ENCODE measurements at places on chromosomes 16 and 17.

DNA sequence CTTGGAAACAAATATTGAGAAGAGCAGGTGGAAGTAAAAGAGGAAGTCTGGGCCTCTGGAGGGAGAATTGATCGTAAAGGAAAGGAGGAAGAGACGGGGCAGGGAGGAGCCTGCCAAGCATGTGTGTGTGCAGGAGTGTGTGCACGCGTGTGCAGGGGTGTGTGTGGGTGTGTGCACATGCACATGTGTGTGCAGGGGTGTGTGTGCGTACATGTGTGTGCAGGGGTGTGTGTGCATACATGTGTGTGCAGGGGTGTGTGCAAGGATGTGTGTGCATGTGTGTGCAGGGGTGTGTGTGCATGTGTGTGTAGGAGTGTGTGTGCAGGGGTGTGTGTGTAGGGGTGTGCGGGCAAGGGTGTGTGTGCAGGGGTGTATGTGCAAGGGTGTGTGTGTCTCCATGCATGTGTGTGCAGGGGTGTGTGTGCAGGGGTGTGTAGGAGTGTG lies 10.0 kb downstream of the CEP295NL start:
- DNase-seq: no peak

DNA sequence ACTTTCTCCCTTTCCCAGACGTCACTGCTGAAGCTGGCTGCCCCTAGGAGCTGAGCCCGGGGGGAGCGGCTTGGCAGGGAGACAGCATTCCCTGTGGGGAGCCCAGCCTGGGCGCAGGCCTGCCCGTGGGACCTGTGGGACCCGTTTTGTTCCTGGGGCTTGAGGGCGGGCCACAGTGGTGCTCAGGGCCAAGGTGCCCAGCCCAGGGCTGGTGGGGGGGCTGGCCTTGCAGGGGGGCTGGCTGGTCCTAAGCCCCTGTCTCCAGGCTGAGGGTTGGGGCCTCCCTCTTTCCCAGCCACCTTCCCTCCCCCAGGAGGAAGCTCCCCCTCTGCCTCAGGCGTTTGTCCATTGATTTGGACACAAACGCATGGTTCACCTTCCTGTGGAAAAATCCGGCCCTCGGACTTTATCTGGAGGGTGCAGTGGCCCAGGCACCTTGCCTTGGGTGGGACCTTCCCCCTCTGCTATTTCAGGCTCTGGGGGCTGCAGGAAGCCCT lies 4.4 kb downstream of the NHERF2 start:
- no peak for DNase-seq

DNA sequence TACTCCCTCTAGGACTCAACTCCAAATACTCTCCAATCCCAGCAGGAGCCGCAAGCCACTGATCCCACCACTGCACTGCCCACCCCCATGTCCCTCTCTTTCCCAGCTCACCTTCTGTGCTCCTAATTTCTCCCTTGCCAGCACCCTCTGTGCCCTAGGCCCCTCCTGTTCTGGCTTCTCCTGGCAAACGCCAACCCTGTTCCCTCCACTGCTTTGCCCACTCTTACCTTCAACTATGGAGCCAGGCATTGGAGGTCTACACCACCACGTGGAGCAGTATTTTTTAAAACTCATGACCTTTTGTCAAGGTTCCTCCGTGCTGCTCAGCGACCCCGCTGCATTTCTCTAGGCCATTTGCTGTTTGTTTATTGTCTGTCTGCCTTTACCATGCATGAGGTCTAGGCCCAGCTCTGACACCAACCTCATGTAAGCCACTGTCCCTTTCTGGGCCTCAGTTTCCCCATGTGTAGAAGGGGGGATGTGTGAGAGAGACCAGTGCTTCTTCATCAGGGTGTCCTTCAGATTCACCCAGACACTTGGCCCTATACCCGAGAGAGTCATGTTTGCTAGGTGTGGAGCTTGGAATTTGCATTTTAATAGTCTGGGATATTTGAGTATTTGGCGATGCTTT lies 4.6 kb downstream of the CCDC102A start:
- no peak for DNase-seq

DNA sequence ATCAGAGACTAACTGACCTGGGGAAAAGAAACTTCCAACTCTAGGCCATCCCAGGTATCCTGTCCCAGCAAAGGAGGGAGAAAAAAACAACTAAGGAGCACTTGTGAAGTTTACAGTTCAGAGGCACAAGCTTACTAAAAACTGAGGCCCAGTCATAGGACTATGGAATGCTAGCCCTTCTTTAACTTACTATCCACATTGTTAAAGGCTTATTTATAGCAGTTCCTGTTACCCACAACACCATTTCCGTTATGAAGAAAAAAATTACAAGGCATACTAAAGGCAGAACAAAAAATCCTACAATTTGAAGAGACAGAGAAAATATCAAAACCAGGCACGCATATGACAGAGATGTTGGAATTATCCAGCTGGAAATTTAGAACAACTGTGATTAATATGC lies 159.1 kb downstream of the CDH11 start:
- DNase-seq: no peak

- DNase-seq: no peak
These were observed 12.0 kb upstream of the CD300A start for GRCh38 chr17:74454197-74455024.

DNA sequence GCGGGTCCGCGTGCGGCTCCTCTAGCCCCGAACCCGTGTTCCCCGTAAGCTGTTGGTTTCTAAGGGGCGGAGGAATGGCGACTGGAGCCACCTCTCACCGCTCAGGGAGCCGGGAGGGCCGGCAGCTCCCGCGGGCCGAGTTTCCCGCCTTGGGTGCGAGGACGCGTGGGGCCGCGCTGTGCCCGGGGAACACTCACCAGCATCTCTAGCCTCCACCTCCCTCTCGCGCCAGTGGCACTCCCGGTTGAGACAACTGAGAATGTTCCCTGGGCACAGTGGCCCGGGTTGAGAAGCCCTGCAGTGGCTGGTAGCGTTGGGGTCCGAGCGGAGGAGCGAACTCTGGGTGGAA lies 560 bp downstream of the TELO2 start:
- DNase-seq: peak; percentile 22

GRCh38 chr17:11279776-11280344 lies 38.8 kb downstream of the SHISA6 start:
- DNase-seq: no peak

- no peak for DNase-seq
These were observed 893 bp downstream of the KCNH6 start for GRCh38 chr17:63524051-63524450.

GRCh38 chr17:49379926-49380325 lies 17.9 kb upstream of the ZNF652 start:
- no peak for DNase-seq

DNA sequence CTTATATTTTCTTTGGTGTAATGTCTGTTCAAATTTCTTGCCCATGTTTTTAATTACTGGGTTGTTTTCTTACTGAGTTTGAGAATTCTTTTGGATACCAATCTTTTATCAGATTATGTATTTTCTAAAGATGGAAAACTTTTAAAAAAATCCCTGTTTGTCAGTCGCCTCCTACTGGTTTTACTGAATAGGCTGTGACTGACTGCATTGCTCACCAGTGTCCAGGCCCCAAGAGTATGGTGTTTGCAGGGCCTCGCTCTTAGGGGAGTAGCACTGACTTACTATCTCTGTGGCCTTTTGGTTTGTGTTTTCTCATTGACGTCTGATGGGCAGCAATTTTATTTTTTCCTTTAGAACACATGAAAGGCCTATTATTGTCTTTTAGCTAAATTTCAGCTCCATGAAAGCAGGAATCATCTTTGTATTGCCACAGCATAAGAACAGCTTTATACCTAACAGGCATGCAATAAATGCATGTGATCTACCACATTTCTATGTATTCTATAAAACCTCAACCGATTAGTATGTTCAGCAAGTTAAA lies 188.4 kb downstream of the AATF start:
- no peak for DNase-seq

DNA sequence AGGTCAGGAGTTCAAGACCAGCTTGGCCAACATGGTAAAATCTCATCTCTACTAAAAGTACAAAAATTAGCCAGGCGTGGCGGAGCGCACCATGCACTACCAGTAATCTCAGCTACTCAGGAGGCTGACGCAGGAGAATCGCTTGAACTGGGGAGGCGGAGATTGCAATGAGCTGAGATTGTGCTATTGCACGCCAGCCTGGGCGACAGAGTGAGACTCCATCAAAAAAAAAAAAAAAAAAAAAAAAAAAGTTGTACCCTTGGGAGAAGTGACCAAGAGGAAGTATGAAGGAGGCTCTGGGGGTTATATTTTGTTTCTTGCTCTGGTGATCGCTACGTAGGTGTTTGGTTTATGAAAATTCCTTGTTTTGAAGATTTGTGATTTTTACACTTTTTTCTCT lies 66.3 kb downstream of the LITAF start:
- DNase-seq: no peak

- DNase-seq: no peak
These were observed 21.9 kb upstream of the LRRC75A start for GRCh38 chr17:16513873-16514272.

DNA sequence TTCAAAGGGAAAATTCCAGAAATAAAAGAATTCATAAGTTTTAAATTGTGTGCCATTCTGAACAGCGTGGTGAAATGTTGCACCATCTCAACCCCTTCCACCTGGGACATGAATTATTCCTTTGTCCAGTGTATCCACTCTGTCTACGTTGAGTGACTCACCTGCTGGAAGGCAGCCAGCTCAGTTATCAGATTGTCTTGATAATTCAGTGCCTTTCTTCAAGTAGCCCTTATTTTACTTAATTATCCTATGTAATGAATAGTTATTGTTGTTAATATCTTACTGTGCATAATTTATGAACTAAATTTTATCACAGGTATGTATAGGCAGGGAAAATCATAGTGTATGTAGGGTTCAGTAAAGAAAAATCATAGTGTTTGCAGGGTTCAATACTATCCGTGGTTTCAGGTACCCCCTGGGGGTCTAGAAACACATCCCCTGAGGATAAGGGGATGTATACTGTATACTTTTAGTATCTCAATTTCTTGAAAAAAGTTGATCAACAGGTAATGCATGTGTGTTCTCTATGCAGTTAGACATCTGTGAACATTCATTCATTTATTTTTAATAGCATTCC lies 7.7 kb upstream of the PCTP start:
- no peak for DNase-seq
